ENCODE measurements at places on chromosomes 7 and 10. TPM values are rescaled to one million over a fixed set of nuclear protein-coding genes. Genes with fewer than 3 reads are reported as not detected.

- H3K4me3 ChIP-seq: no peak overlapping the region
- H3K27ac ChIP-seq: no peak overlapping the region
- no peak for DNase-seq
- H3K4me1 ChIP-seq: no peaks in the 10 kb centered on the region
- no peaks in the 10 kb centered on the region for H3K36me3 ChIP-seq
Observed at GRCh38 chr7:31267486-31267885, 73.0 kb downstream of the NEUROD6 start.

GRCh38 chr10:96613576-96613975, 26.8 kb upstream of the TM9SF3 start:
- DNase-seq: no peak
- H3K27ac ChIP-seq: no peak overlapping the region
- no peaks in the 10 kb centered on the region for H3K27me3 ChIP-seq
- no peaks in the 10 kb centered on the region for H3K36me3 ChIP-seq
- H3K4me3 ChIP-seq: no peak overlapping the region

- H3K27me3 ChIP-seq: no peaks in the 10 kb centered on the region
- no peak overlapping the region for H3K27ac ChIP-seq
- no peak overlapping the region for H3K4me3 ChIP-seq
- H3K36me3 ChIP-seq: no peaks in the 10 kb centered on the region
Observed at GRCh38 chr10:118259288-118259906, 82.7 kb downstream of the FAM204A start.

DNA sequence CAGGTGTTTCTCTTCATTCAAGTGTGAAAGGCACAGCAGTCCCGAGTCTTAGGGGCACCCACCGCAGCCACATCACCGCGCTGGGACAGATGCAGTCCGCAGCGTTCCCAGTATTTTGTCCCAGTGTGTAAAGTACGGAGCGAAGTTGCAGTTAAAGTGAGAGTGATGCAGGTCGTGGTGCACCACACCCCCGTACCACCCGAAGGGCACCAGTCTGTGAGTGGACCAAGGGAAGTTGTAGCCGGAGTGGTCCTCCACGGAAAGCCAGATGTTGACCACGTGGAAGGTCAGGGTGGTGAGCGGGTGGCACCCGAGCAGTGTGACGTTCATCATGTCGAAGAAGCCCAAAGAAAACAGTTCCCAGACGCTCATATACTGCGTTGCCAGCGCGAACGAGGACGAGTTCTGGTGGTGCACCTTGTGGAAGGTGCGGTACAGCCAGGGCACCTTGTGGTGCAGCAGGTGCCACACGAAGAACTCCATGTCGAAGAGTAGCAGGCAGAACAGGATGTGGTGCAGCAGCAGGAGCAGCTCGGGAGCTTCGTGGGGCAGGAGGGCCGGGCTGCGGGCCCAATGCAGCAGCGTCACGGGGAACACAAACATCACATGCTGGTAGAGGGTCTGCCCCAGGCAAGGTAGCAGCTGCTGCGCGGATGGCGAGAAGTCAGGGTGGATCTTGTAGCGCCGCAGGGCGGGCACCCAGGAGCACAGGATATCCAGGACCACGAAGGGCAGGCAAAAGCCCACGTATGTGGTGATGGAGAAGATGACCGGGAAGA, 526 bp downstream of the CH25H start:
- DNase-seq: peak; percentile 74
- H3K27ac ChIP-seq: peak overlapping the region; percentile 61
- H3K4me3 ChIP-seq: peak overlapping the region; percentile 48
- peaks cover 15% of the 10 kb centered on the region for H3K4me1 ChIP-seq
- H3K27me3 ChIP-seq: peaks cover 4% of the 10 kb centered on the region

- no peak overlapping the region for H3K4me3 ChIP-seq
- H3K36me3 ChIP-seq: no peaks in the 10 kb centered on the region
- peak overlapping the region; percentile 44 for H3K27ac ChIP-seq
- H3K4me1 ChIP-seq: peaks cover 23% of the 10 kb centered on the region
- DNase-seq: no peak
Observed at GRCh38 chr7:47039089-47039648, 542.7 kb downstream of the TNS3 start.

- no peaks in the 10 kb centered on the region for H3K27me3 ChIP-seq
Observed at GRCh38 chr10:129728246-129728820, 235.7 kb downstream of the EBF3 start.

- no peaks in the 10 kb centered on the region for H3K36me3 ChIP-seq
- H3K27ac ChIP-seq: no peak overlapping the region
- no peak for DNase-seq
- no peak overlapping the region for H3K4me3 ChIP-seq
- H3K4me1 ChIP-seq: no peaks in the 10 kb centered on the region
- no peaks in the 10 kb centered on the region for H3K27me3 ChIP-seq
Observed at GRCh38 chr7:123573896-123574467, 16.4 kb upstream of the NDUFA5 start.

DNA sequence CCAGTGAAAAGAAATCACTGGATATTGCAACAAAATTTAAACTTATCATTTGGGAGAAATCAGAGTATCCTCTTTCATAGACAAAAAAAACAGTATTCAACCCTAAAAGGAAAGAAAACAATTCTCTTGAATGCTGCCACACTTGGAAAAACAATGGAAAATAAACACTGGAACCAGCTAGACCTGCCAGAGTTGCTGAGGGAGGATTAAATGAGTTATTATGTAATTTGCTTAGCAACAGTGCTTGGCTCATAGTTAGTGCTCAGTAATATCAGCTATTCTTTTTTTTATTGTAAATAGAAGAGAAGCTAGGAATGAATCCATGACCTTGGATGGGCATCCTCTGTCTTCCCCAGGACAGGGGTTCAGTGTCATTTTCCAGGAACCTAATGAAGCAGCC, 11.0 kb upstream of the ZNF273 start:
- no peaks in the 10 kb centered on the region for H3K4me1 ChIP-seq
- no peak for DNase-seq
- no peaks in the 10 kb centered on the region for H3K36me3 ChIP-seq
- no peak overlapping the region for H3K4me3 ChIP-seq

DNA sequence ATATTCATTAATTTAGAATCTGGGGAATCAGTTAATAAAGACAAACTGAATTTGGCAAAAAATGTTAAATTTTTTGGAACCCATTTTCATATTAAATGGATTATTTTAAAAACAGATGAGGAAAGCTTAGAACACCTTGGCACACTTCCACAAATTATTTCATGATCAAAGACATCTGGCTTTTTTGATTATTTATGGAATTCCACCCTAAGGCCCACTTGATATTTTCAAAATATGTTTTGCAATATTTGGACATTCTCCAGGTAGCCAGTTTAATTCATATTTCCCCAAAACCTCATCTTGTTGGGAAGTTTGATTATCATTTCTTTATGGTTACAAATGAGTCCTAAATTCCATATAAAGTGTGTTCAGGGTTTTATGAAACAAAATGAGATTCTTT, 129.9 kb downstream of the DOCK4 start:
- H3K4me1 ChIP-seq: no peaks in the 10 kb centered on the region
- no peaks in the 10 kb centered on the region for H3K27me3 ChIP-seq
- H3K36me3 ChIP-seq: no peaks in the 10 kb centered on the region
- H3K4me3 ChIP-seq: no peak overlapping the region
- no peak for DNase-seq

- no peaks in the 10 kb centered on the region for H3K4me1 ChIP-seq
- H3K27ac ChIP-seq: no peak overlapping the region
- no peaks in the 10 kb centered on the region for H3K36me3 ChIP-seq
- DNase-seq: no peak
Observed at GRCh38 chr10:31014161-31014875, 17.3 kb downstream of the ZNF438 start.

GRCh38 chr10:80207768-80208370, 2.5 kb upstream of the ANXA11 start:
- peaks cover 47% of the 10 kb centered on the region for H3K4me1 ChIP-seq
- no peaks in the 10 kb centered on the region for H3K27me3 ChIP-seq
- H3K4me3 ChIP-seq: peak overlapping the region; percentile 49
- H3K36me3 ChIP-seq: no peaks in the 10 kb centered on the region
- H3K27ac ChIP-seq: peak overlapping the region; percentile 96

RNF32 gene
- total RNA-seq: 2.1 TPM

C7orf33 gene
- not detected for total RNA-seq

GJD4 gene
- not detected for total RNA-seq

SH2D4B gene
- total RNA-seq: 0.33 TPM

WDFY4 gene
- 4.9 TPM for total RNA-seq

TRPV5 gene
- not detected for total RNA-seq

ATRNL1 gene
- 6.0 TPM for total RNA-seq

CALML5 gene
- not detected for total RNA-seq

NODAL gene
- not detected for total RNA-seq

EN2 gene
- total RNA-seq: not detected

All from sigmoid colon (tissue), 7 donors.